ENCODE measurements at places on chromosomes 2 and 18.

DNA sequence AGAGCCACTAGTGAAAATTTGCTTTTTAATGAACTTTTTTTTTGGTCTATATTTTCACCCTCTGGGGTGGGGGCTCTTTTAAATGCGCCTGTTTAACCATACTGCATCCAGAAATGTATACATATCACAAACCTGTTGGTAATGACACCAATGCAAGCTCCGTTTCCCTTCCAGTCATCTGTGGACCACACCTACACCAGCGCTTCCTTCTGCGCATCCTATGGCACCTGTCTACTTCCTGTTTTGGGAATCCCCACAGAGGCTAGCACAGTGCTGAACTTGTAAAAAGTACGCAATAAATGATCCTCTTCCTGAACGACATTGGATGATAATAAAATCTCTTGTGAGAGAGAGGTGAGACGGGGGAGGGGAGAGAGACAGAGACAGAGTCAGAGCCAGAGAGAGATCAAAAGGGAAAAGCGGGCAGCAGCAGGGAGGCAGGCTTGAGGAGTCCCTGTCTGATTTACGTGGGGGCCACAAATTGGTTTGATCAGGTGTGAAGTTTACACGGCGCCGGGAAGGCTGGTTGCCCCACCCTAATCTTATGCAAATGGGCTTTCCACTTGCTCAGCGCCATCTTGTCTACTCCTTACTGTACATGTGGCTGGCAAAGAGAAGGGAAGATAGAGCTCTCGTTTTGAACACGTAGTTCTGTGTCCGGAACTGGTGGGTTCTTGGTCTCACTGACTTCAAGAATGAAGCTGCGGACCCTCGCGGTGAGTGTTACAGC, 38.1 kb upstream of the SLC38A11 start:
- no peaks in the 10 kb centered on the region for H3K36me3 ChIP-seq
- DNase-seq = no peak
- H3K27ac ChIP-seq = no peak overlapping the region
- peaks cover 3% of the 10 kb centered on the region for H3K4me1 ChIP-seq

DNA sequence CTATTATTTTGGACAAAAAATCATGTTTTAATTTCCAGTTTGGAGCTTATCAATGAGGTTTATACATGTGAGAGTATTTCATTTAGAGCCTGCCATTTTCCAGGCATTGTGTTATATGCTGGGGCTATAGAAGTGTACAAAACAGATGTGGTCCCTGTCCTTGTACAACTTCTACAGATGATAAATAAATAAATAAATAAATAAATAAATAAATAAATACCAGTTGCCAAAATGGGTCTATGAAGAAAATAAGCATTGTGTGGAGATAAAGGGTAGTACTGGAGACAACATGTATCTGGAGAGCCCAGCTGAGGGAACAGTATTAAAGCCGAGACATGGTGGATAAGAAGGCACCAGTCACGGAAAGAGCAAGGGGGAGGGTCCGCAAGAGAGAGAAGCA, 210.0 kb downstream of the SS18 start:
- no peak for DNase-seq
- H3K4me1 ChIP-seq = no peaks in the 10 kb centered on the region
- H3K27ac ChIP-seq = no peak overlapping the region
- no peaks in the 10 kb centered on the region for H3K36me3 ChIP-seq

DNA sequence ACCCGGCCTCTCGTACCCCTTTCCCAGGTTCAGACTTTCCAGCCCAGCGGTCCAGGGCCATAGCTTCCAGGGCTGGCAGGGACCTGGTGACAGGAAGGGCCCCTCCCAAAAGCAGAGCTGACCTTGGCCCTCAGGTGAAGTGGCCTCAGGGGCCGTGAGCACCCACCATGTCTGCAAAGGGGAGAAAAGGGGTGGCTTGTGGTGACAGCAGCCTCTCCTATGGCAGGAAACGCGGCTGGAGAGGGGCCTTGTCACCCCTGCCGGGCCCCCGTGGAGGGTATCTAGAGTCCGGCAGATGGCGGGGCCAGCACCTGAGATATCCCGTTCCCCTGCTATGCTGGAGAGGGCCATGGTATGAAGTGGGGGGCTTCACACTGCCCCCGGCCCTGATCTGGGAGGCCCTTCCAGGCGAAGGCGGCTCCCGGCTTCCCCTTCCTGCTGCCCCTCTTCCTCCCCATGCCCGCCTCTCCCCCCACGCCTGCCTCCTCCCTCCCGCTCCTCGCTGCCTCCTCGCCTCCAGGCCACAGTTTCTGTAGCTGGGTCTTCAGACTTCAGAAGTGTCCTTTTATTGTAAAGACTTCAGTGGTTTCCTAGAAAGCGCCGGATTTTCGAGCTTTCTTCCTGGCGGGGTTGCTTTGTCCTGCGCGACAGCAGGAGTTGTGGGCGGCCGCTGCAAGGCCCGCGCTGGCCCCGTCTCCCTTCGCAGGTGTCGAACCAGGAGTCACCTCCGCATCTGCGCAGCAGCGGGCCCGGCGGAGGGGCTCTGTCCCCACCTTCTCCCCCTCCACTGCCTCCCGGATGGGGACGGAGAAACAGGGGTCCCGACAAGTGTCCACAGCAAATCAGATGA, 240.5 kb upstream of the MYT1L start:
- H3K27ac ChIP-seq = no peak overlapping the region
- no peaks in the 10 kb centered on the region for H3K36me3 ChIP-seq
- DNase-seq = no peak
- H3K4me3 ChIP-seq = no peak overlapping the region

DNA sequence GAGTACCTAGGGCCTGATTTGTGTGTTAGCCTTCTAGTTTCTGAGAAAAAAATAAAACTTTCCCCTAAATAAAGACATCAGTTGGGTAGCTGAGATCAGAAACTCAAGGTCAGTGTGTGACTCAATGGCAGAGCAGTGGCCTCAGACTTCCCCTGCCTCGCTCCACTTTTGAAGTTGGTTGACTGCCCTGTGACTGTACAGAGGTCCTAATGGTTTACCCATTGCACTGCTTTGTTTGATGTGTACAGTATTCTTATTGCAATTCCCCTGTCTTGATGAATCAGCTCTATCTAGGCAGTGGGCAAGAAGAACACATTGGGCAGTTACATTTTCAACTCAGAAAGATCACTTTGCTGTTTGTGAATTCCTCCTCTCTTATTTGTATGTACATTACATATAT, 315.7 kb downstream of the KCNS3 start:
- no peak overlapping the region for H3K4me3 ChIP-seq
- DNase-seq = no peak
- no peak overlapping the region for H3K27ac ChIP-seq
- no peaks in the 10 kb centered on the region for H3K36me3 ChIP-seq
- no peaks in the 10 kb centered on the region for H3K4me1 ChIP-seq

GRCh38 chr2:111049792-111050640, 70.7 kb upstream of the BCL2L11 start:
- H3K4me3 ChIP-seq = no peak overlapping the region
- peaks cover 3% of the 10 kb centered on the region for H3K27me3 ChIP-seq
- no peaks in the 10 kb centered on the region for H3K36me3 ChIP-seq
- DNase-seq = no peak

- DNase-seq = no peak
- H3K4me1 ChIP-seq = no peaks in the 10 kb centered on the region
- no peaks in the 10 kb centered on the region for H3K36me3 ChIP-seq
- H3K27ac ChIP-seq = no peak overlapping the region
Observed at GRCh38 chr18:59624369-59624765, 72.9 kb downstream of the CCBE1 start.

- no peak overlapping the region for H3K27ac ChIP-seq
- no peak overlapping the region for H3K4me3 ChIP-seq
Observed at GRCh38 chr2:52976143-52976949, 791.3 kb upstream of the CHAC2 start.

DNA sequence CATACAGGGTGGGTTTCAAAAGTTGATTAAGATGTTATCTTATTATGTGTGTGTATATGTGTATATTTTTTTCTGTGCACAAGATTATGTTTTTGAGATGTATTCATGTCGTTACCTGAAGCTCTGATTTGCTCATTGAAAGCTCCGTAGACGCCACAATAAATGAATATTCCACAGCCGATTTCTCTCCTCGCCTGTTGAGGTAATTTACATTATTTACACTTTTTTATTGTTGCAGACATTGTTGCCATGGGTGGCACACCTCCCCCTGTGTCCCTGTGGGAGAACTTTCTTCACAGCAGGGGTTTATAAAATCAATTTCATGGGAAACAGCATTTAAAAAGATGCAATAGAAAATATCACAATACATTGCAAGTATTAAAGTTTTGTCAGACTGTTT, 100.6 kb downstream of the GLI2 start:
- H3K27ac ChIP-seq = no peak overlapping the region
- DNase-seq = no peak
- peaks cover 3% of the 10 kb centered on the region for H3K27me3 ChIP-seq
- H3K36me3 ChIP-seq = no peaks in the 10 kb centered on the region
- no peaks in the 10 kb centered on the region for H3K4me1 ChIP-seq
- no peak overlapping the region for H3K4me3 ChIP-seq

GRCh38 chr2:233473386-233473791, 93.2 kb downstream of the USP40 start:
- peaks cover 50% of the 10 kb centered on the region for H3K36me3 ChIP-seq
- H3K27me3 ChIP-seq = no peaks in the 10 kb centered on the region
- no peaks in the 10 kb centered on the region for H3K4me1 ChIP-seq

DNA sequence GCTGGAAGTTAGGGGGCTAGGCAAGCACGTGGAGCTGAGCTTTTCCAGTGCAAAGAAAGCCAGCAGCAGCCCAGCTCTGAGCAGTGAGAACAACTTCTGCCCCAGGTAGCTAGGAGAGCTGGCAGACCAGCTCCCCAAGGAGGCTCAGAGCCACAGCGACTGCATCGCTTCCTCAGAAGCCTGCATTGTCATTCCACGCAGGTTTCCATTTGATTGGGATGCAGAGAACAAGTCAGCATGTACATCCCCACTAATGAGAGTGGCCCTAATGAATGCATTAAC, 45.1 kb downstream of the C1QL2 start:
- no peak overlapping the region for H3K27ac ChIP-seq
- DNase-seq = no peak
- no peaks in the 10 kb centered on the region for H3K36me3 ChIP-seq

DNA sequence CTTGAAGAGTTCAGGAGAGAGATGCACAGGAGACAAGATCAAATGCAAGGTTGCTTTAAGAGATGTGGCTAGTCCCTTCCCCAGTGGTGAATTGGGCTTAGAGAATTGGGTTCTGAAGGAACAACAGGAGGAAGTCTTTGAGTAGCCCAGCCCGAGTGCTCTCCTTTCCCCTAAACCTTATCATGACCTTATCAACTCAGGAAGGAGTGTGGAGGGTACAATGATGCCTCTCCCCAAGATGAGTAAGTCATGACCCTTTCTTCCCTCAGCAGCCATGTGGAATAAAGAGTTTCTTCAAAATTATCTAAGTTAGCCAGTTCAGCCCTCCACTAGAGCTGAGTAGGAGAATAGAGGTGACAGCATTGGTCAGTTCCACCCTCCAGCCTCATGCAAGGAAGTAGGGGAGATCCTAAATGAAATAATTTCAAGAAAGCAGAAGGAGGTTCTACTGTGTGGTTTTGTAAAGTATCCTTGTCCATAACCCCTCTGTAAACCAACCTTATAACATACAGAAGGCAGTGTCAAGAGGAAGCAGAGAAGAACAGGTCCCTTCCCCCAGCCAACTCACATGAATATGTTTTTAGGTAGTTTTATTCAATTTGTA, 88.4 kb downstream of the ARHGAP15 start:
- DNase-seq = no peak
- peaks cover 5% of the 10 kb centered on the region for H3K4me1 ChIP-seq
- no peaks in the 10 kb centered on the region for H3K27me3 ChIP-seq
- no peak overlapping the region for H3K4me3 ChIP-seq

DNA sequence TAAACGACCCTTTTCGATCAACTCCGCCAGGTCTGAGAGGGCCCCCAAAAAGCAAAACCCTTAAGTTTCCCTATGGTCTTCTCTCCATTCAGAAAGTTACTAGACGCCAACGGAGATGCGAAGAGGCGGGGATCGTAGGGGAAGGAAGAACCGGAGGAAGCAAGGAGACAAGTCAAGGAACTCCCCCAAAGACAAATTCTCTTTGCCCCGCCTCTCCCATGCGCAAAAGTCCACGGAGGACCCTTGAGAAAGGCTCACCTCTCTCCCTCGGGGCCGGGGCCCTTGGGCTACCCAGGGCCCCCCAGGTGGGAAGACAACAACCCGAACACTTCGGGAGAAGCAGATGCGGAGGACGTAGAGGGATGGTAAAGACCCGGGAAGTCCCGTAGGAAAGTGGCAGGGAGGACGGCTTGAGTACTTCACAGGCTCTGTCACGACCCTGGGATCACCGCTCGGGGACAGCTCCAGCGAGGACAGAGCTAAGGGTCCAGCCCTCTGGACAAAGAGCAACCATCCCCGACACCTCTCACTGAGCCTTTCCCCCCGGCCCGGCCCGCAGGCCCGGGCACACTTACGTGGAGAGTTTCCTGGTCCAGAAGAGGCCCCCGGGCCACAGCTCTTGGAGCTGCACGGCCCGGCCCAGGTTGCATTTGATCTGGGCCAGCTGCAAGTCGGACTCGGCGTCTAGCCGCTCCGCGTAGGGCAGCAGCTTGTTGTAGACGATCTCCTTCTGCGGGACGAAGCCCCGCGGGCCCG, 647 bp downstream of the PSME4 start:
- H3K27me3 ChIP-seq = no peaks in the 10 kb centered on the region
- peak overlapping the region; percentile 79 for H3K4me3 ChIP-seq
- DNase-seq = no peak
- H3K4me1 ChIP-seq = peaks cover 50% of the 10 kb centered on the region
- H3K27ac ChIP-seq = peak overlapping the region; percentile 81

DNA sequence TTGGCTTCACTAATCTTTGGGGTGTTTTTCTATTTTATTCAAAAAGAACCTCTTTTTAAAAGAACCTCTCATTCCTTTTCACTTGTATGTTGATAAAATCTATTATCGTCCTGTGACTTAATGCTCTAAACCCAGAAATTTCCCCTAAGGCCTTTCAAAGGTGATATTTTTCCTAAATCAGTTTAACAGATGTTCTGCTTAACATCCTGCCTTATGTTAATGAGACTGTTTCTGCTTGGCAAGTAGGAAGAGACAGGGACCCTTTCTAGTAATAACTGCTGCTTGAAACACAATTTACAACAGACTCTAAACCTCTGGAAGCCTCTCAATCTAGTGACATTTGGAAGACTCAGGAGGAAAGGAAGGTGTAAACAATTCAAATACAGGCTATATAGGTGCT, 128.8 kb downstream of the KCNJ3 start:
- H3K27me3 ChIP-seq = no peaks in the 10 kb centered on the region
- no peak overlapping the region for H3K27ac ChIP-seq
- DNase-seq = no peak
- no peak overlapping the region for H3K4me3 ChIP-seq
- no peaks in the 10 kb centered on the region for H3K36me3 ChIP-seq

GRCh38 chr2:208356846-208357574, 49.6 kb upstream of the PTH2R start:
- H3K27me3 ChIP-seq = no peaks in the 10 kb centered on the region
- H3K4me1 ChIP-seq = peaks cover 4% of the 10 kb centered on the region
- no peak overlapping the region for H3K27ac ChIP-seq

DNA sequence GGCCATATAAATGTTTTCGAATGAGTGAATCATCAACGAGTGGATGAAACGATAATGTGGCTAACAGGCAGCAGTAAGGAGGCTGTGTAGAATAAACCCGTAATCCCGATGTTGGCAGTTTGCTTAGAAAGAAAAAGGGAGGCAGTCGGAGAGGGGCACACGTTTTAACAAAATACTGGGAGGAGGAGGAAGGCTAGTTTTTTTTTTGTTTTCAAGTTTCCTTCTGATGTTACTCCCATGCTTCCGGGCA, 476 bp upstream of the MSH2 start:
- DNase-seq = no peak
- H3K27ac ChIP-seq = no peak overlapping the region
- peak overlapping the region; percentile 92 for H3K4me3 ChIP-seq
- peaks cover 23% of the 10 kb centered on the region for H3K4me1 ChIP-seq

GRCh38 chr2:229783108-229783721, 68.9 kb upstream of the DNER start:
- DNase-seq = no peak
- H3K27me3 ChIP-seq = no peaks in the 10 kb centered on the region
- peaks cover 65% of the 10 kb centered on the region for H3K36me3 ChIP-seq
- H3K27ac ChIP-seq = no peak overlapping the region
- H3K4me1 ChIP-seq = no peaks in the 10 kb centered on the region

All from CD4-positive, alpha-beta T cell (primary cell).